HEK293T (cell line): ENCODE measurements at places on chromosomes 5 and 9.
A peak's percentile ranks its signal among the peaks of the same experiment; 100 is the strongest.

GRCh38 chr5:73482383-73483136 lies 15.7 kb upstream of the BTF3 start:
- DNase-seq, result no peak

DNA sequence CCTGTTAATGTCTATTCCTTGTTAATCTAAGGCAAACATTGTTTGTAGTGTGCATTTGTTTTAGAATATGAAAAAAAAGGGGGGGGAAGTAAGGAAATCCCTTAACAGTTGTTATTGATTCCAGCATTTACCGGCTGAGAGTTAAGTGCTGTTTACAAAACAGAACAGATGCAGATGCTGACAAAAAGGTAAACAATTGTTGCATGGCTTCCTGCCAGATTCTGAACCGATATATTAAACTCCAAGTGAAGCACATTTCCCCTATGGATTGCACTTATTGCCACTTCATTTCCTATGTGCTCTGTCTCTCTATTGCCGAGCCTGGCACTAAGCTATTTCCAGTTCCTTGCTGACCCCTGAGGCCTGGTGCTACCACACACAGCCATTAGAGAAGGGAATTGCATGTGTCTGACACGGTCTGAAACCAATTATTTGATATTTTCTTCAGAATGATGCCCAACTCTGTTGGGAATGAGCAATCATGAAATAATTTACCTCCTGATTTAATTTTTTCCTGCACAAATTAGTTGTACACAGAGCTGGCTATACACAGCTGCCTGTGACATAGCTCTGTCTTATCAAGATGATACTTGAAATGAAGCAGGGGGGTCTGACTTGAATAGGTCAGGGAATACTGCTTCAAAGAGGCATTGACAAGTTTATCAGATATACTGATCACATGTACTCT lies 109.8 kb downstream of the KIAA0825 start:
- no peak for DNase-seq

DNA sequence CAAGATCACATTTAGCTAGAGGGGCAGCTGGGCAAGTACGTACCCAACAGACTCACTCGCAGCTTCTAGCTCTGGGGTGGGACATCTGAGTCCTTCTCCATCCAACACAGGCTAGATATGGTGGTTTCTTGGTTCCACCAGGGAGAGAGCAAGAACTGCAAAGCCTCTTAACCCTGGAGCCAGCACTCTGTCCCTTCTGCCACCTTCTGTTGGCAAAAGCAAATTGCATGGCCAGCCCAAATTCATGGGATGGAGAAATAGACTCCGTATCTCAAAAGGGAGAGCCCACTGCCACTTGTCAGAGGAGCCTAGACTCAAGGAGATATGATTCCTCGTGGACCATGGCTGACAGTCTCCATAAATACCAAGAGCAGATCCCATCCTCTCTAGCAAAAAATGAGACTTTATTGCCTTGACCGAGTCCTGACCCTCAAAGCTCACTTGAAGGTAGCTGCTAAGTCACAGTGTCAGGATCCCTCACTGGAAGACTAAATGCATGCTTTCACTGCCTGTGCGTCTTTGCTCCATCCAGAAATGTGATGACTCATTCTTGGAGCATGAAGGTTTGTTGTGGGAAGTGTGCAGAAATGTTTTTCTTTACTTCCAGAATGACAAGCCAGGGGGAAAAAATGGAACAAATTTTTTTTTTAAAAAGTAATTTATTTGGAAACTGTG lies 28.8 kb upstream of the ROR2 start:
- DNase-seq, result peak; percentile 53

- no peak for DNase-seq
These were observed 41.7 kb downstream of the RETREG1 start for GRCh38 chr5:16574789-16575721.

DNA sequence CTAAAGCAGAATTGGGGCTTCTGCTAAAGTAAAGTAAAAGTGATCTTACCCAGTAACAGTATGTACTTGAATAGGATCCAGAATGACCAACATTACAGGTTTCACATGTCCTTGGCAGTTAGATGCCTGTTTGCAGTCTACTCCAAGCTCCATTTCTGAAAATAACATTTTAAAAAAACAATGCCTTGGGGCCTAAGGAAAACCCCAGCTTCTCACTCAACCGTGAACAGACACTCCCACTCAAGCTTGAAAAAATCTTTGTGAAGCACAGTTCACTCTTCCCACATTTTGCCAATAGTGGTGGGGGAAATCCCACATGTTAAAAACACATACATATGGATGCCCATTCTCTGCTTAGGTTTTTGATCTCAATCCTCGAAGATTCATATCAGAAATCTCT lies 304.1 kb downstream of the ARRDC3 start:
- no peak for DNase-seq

GRCh38 chr5:62643556-62644451 lies 65.2 kb downstream of the LRRC70 start:
- DNase-seq, result no peak

- no peak for DNase-seq
These were observed 995.4 kb upstream of the WWC1 start for GRCh38 chr5:167296066-167296465.

DNA sequence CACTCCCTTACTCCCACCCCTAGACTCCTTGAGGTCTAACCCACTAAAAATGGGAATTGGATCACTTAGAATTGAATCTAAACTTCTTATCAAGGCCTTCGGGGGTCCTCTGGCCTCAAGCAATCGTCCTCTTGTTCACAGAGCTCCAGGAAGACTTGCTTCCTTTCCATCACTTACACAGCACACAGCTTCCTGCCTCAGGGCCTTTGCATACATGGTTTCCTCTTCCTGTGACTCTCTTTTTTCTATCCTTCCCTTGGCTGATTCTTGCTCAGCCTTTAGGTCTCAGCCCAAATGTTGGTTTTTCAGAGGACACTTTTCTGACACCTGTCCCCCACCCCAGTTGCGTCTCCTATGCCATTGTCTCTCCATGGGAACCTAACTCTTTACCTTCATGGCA lies 50.0 kb upstream of the ALDH1B1 start:
- no peak for DNase-seq
